ENCODE measurements at places on chromosomes 16 and 17.

DNA sequence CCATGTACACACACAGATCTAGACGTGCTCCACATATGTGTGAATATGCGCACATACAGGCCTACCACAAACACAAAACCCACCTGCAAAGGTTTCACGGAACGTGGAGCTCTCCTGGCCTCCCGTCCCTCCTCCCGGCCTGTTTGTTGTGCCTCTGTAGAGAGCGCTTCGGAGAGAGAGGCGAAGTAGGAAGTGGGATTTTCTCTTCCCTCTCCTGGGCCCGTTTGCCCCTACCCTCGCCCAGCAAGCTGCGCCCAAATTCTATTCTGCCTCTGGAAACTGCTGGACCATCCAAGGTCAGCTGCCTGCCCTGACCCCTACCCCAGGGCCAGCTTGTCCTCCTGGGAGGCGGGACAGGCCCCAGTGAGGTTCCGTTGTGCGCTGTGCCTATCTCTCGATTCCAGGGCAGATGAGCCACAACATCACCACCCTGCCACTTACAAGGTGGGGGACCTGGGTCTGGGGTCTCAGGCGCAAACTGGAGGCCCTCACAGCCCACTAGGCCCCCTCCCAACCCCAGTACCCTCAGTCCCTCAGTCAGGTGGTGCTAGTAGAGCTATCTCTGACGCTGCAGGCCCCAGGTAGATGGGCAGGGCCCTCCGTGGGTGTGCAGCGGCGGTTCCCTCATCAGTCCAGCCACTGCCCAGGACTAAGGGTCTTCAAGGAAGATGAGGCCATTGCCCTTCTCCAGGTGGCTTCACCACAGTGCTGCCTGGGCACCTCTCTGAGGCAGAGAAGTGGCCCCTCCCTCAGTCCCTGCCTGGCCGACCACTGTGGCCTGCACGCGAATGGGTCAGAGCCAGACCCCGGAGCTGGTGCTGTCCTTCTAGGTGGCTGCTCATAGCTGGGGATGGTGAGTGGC is 54.2 kb downstream of the BEAN1 start:
- no peak for DNase-seq

GRCh38 chr16:1917056-1917664 is 1.1 kb downstream of the HS3ST6 start:
- no peak for DNase-seq

DNA sequence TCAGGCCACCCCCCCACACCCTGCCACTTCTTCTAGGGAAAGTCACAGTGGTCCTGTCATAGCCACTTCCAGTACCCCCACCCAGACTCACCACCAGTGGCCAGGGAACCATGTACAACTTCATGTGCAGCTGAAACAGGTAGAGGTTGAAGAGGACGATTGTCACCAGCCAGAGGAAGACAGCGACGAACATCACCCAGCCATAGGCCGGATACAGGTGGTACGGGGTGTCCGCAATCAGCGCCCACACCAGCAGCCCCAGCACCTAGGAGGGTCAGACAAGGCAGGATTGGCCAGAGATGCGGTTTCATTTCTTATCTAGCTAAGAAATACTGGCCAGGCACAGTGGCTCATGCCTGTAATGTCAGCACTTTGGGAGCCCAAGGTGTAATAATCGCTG is 16.7 kb downstream of the ARL2BP start:
- DNase-seq, result no peak

GRCh38 chr17:10130677-10131076 is 67.7 kb downstream of the GAS7 start:
- DNase-seq, result no peak

GRCh38 chr17:7261379-7262191 is 693 bp downstream of the CLDN7 start:
- no peak for DNase-seq

Measured in GM12892 (cell line).